ENCODE measurements at places on chromosomes 7 and 10. TPM values are rescaled to one million over a fixed set of nuclear protein-coding genes. Genes with fewer than 3 reads are reported as not detected.

GRCh38 chr7:19091550-19092200, 25.8 kb downstream of the TWIST1 start:
- no peak for DNase-seq

DNA sequence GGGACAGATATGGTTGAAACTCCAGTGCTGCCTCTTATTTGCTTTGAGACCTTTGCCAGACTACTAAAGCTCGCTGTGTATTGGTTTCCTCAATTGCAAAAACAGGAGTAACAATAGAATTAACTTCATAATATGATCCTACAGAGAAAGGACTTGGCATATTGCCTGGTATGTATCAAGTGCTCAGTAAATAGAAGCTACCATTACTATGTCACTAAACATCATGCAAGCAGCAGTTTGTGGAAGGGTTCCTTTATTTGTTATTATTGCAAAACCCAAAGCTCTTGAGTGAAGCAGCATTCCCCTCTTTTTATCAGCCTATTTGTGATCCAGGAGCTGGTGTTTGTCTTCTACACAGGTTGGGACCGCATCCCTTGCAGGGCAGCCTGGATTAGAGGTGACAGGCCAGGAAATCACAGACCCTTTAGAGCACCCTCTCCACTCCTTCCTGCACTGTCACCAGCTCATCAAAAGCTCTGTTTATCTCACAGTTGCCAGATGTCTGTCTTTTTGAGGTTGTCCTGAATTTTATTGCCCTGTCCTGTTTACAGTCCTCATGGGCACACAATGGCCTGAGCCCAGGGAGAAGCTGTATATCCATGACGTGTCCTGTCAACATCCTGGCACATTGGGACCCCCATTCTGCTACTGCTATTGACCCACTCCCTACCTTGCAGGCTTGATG, 121.5 kb downstream of the SNX10 start:
- no peak for DNase-seq

GRCh38 chr10:14487488-14487883, 156.8 kb upstream of the FRMD4A start:
- no peak for DNase-seq

MRPS24 gene
- 81.0 TPM for total RNA-seq

SPDYE1 gene
- not detected for total RNA-seq
